ENCODE measurements at places on chromosomes 5 and 9.

- peak; percentile 39 for DNase-seq
These were observed 138.5 kb upstream of the S1PR3 start for GRCh38 chr9:88852794-88853193.

DNA sequence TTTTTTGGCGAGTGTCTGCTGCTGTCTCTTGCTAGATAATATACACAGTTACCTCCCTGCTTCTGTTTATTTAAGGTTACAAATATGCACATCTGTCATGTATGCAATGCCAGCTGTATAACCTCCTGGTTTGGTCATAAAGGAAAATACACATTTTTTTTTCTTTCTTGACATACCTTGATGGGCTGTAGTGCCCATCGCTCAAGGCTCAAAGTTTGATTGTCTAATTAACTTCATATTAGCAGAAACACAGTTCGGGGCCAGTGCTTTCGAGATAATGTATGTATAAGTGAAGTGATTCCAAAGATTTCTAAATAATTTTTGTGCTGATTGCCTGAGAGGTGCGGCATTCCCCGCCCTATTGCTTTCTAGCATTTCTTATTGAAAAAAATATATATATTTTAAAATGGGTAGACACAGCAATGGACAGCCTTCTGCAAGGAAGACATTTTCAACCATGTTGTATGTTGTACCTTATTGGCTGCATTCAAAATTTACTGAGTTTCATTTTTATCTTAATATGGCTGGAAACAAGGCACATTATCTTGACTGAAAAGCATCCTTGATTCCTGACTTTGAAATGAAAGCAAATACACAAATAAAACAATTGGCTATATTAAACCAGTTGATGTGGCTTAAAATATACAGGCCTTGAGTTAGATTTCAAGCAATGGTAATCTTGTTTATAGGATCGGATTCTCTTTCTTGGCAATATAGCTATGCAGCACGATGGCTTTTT, 206.2 kb downstream of the MEF2C start:
- no peak for DNase-seq

GRCh38 chr5:72066705-72067107, 40.6 kb upstream of the MAP1B start:
- no peak for DNase-seq

GRCh38 chr5:116727248-116727647, 152.6 kb upstream of the SEMA6A start:
- DNase-seq = no peak

DNA sequence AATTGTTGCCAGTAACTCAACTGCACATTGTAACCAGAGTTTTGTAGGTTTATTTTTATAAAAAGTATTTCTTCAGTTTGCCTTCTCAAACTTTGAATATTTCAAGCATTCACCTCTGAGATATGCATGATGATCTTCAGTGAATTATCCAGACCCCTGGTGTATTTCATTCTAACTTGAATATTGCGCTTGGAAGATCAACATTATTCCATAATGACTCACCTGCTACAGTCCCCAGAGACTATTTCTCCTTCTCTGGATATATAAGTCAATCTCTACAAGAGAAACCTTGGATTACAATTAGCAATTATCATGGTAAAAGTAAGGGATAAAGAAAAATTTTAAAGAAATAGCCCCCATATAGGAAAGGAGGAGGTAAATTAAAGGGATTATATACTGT, 1041.0 kb downstream of the TLE1 start:
- DNase-seq = no peak

GRCh38 chr9:96061293-96061987, 185.9 kb downstream of the ERCC6L2 start:
- DNase-seq = peak; percentile 40

DNA sequence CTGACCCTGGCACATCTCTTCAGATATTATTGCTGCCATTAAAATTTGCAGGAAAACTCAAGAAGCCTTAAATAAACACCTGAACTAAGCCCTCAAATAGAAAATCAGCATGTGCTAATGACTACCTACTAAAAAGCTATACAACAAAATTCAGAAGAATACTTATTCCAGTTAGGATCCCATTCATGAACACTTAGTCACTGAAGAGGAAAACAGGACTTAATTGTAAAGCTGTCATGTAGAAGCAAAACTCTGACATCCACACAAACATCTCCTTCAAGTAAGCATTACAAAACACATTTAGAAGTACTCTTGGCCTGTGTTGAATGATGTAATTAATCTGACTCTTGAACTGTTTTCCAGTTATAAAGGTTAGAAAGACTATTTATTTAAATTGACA, 19.9 kb downstream of the ELL2 start:
- no peak for DNase-seq

- DNase-seq = no peak
These were observed 24.5 kb downstream of the AGTPBP1 start for GRCh38 chr9:85717220-85717619.

GRCh38 chr5:61348447-61348846, 16.4 kb downstream of the ZSWIM6 start:
- DNase-seq = no peak

GRCh38 chr5:141618030-141618803, 583 bp downstream of the DIAPH1 start:
- DNase-seq = peak; percentile 54

Data from heart left ventricle (tissue), 16 donors.